ENCODE measurements at places on chromosomes 3 and 15.
A peak's percentile ranks its signal among the peaks of the same experiment; 100 is the strongest.

- DNase-seq, result no peak
Observed at GRCh38 chr3:125318167-125318865, 56.8 kb downstream of the ZNF148 start.

DNA sequence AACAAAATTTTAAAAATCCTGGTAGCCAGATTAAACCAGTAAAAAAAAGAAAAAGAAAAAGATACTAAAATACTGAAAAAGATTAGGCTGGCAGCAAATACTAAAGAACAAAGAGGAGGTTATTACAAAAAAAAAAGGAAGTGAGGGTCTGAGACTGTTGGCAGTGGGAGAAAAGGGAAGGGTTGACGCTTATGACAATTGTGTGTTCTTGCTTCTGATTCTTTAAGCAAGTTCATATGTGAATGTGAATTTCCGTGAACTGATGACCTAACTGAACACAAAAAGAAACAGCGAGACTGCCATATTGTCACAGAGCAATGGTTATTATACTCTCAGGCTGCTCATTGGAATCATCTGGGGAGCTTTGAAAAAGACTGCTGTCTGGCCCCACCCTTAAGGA, 56.5 kb downstream of the ATP13A4 start:
- no peak for DNase-seq

DNA sequence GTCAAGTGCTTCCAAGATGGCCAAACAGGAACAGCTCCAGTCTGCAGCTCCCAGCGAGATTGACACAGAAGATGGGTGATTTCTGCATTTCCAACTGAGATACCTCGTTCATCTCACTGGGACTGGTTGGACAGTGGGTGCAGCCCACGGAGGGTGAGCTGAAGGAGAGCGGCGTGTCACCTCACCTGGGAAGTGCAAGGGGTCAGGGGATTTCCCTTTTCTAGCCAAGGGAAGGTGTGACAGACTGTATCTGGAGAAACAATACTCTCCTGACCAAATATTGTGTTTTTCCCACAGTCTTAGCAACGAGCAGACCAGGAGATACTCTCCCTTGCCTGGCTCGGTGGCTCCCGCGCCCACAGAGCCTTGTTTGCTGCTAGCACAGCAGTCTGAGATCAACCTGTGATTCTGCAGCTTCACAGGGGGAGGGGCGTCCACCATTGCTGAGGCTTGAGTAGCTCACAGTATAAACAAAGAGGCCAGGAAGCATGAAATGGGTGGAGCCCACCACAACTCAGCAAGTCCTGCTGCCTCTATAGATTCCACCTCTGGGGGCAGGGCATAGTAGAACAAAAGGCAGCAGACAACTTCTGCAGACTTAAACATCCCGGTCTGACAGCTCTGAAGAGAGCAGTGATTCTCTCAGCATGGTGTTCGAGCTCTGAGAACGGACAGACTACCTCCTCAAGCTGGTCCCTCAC, 293.5 kb upstream of the SUCLG2 start:
- DNase-seq, result no peak

DNA sequence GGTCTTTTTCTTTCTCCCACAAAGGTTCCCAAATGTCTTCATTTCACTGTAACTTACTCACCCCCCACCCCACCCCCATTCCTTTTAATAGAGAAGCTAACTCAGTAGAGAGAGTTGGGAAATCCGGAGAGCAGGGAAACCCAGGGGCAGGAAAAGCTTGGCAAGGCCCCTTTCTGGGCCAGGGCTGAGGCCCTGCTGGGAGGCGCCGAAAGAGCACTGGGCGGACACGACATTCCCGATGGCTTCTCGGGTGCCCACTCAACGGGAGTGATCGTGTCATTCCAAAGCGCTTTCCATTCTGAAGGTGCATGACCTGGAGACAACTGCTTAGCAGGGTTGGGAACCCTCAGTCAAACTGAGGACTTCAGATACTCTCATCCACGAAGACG, 1.6 kb upstream of the DALRD3 start:
- DNase-seq, result no peak

GRCh38 chr3:112374333-112374734, 41.4 kb downstream of the CD200 start:
- DNase-seq, result no peak

DNA sequence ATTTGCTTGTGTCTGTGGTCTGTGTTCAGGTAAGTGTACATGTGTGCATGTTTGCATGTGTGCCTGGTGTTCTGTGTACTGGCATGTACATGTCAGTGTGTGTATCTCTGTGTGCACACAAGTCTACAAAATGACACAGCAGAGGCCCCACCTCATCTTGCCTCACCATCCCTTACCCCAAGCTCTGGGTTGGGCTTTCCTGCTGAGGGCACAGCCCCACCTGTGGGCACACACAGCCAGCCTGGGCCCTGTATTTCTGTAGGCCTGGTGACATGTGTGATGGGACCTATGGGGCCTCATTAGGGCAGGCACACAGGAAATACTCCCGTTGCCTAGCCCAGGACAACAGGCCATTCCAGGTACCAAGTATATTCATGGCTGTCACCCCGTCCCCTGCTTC, 13.5 kb downstream of the VIPR1 start:
- DNase-seq, result no peak

GRCh38 chr15:69807721-69808120, 290.0 kb downstream of the TLE3 start:
- DNase-seq, result no peak

DNA sequence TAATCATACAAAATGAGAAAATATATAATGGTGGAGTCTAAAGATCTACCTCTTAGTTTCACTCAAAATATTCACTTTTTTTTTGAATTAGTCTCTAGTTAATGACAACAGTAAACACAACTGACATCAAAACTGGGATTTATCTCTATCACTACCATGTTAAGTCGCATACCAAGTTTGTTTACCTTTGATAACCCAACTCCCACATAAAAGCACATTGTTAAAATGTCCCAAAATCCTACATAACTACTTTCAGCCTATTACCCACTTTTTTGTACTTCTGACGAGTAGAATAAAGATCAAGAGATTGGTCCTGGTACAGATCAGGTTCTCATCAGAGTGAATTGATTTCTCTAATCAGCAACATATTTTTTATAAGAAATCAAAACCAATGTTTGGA, 518.5 kb downstream of the EPHA3 start:
- no peak for DNase-seq

GRCh38 chr3:198079771-198080520, 119.9 kb downstream of the LMLN start:
- peak; percentile 51 for DNase-seq

DNA sequence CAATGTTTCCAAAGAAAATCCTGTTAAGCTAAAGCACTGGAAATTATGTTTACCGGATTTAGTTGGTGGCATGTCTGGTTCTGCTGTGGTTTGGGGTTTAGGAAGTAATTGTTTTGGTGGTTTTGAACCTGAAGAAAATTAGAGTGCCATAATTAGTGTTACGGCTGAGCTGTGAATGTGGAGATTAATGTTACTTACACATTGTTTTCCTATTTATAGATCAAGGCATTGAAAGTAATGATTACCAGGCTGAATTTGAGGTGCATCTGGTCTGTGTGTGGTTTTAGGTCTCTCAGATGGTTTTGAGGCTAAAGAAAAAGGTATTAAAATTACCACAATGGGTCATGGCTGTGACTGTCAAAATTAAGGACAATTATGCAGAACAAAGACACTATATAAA, 128.9 kb downstream of the TFG start:
- DNase-seq, result no peak

GRCh38 chr3:100159331-100160153, 45.2 kb upstream of the FILIP1L start:
- peak; percentile 5 for DNase-seq

All from activated CD4-positive, alpha-beta T cell treated with anti-CD3 and anti-CD28 coated beads, Interleukin-2, amount 50 U/mL, for 16 hours (primary cell).